ENCODE measurements at places on chromosomes 3 and 15.

- no peak for DNase-seq
Measured at GRCh38 chr15:73631915-73632669, 1.1 kb downstream of the NPTN start.

GRCh38 chr3:124526601-124527000 lies 203.7 kb upstream of the UMPS start:
- DNase-seq: no peak

GRCh38 chr15:35068846-35069475 lies 16.1 kb downstream of the NANOGP8 start:
- no peak for DNase-seq

DNA sequence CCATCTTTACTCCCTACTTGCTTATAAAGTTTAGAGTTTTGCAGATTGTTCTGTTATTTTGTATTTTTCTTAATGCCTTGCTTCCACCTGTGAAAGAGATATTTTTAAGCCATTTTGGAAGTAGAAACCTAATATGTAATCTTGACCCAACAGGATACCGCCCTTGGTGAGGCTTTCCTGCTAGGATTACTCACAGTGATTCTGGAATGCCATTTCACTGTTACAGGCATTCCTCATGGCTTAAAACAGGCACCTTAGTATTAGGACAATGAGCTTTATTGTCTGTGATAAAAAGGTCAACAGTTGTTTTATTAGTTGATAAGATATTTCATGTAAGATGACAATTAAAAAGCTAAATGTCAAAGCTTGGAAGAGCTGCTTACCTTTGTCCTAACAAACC lies 58.2 kb downstream of the PHLDB2 start:
- DNase-seq: no peak

DNA sequence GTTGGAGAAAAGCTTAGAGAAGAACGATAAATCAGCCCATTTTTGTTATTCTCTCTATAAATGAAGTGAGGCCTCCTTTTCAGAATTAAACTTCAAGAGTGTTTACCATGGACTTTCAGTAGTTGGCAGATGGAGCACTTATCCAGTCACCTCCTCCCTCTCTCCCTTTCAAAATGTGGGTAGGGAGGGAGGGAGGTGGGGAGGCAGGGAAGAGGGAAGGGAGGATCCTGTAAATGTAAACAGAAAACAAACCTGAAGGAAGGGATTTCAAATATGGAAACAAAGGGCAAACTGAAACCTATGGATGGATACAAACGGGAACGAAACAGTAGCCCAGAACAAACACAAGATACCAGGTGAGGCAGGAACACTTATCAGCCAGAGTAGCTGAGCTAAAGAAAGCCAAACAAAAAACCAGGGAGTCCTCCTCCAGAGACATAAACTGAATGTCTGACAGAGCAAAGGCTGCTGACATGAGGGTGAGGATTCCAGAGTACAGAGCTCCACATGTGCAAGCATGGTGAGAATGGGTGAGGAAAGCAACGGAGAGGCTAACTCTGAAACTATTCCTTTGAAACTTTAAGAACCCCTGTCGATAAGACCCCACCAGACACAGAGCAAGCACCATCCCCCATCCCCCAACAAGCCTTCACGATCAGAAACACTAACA lies 41.0 kb upstream of the GP5 start:
- DNase-seq: no peak
